ENCODE measurements at places on chromosomes 3 and 15. TPM values are rescaled to one million over a fixed set of nuclear protein-coding genes. Genes with fewer than 3 reads are reported as not detected.

The TRIM71 gene
- total RNA-seq = 0.18 TPM

DNA sequence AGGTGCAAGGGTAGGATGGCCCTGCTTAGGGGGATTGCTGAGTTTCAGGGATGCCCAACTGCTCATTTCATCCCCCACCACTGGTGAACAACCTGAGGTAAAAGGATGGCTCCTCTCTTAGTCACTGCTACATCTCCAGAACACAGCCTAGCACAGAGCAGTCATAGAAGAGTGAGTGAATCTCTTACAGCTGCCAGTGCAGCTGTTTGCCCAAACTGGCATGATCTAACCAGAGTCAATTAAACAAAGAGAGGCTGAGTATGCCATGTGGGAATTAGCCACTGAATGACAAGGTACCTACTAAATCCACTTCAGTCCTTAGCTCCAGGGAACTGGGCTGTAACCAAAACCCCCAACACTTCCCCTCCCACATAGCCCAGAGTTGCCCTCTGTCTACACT is 6.8 kb upstream of the NCKIPSD start:
- H3K4me1 ChIP-seq = peaks cover 10% of the 10 kb centered on the region
- peak; percentile 23 for DNase-seq
- H3K36me3 ChIP-seq = peaks cover 79% of the 10 kb centered on the region
- no peaks in the 10 kb centered on the region for H3K27me3 ChIP-seq
- no peak overlapping the region for H3K27ac ChIP-seq

DNA sequence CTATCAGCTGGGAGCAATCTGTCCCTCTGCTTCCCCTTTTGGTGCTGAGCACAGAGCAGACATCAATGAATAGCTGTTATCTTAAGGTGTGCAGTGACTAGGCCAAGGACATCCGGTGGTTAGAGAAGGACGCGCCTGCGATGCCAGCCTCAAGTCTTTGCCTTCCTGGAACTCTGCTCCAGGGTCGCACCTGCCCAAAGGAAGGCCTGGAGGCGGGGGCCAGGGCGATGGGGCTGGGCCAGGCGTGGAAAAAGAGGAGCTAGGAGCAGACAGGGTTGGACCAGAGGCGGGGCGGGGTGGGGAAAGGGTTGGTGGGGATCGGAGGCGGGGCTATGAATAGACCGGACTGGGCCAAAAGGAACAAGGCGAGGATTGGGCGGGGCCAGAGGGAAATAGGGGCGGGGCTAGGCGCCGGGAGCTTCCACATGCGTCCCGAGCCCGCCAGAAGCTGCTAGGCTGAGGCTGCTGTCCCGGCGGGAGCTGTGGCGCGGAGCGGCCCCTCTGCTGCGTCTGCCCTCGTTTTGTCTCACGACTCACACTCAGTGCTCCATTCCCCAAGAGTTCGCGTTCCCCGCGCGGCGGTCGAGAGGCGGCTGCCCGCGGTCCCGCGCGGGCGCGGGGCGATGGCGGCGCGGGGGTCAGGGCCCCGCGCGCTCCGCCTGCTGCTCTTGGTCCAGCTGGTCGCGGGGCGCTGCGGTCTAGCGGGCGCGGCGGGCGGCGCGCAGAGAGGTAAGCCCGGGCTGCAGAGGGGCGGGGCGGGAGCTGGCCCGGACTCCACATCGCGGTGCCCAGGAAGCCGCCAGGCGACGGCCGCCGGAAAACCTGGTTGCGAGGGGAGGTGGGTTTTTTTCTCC is at the start of gene CHRNA5:
Gene CHRNA5, plus strand, starts transcription at position 424 of the 854 bp plus-strand sequence. Its CDS starts 200 bp downstream, at position 624.
- H3K4me1 ChIP-seq = peaks cover 5% of the 10 kb centered on the region
- peak within 1 kb of the TSS; percentile 45 for H3K4me3 ChIP-seq
- H3K27me3 ChIP-seq = peaks cover 16% of the 10 kb centered on the region

DNA sequence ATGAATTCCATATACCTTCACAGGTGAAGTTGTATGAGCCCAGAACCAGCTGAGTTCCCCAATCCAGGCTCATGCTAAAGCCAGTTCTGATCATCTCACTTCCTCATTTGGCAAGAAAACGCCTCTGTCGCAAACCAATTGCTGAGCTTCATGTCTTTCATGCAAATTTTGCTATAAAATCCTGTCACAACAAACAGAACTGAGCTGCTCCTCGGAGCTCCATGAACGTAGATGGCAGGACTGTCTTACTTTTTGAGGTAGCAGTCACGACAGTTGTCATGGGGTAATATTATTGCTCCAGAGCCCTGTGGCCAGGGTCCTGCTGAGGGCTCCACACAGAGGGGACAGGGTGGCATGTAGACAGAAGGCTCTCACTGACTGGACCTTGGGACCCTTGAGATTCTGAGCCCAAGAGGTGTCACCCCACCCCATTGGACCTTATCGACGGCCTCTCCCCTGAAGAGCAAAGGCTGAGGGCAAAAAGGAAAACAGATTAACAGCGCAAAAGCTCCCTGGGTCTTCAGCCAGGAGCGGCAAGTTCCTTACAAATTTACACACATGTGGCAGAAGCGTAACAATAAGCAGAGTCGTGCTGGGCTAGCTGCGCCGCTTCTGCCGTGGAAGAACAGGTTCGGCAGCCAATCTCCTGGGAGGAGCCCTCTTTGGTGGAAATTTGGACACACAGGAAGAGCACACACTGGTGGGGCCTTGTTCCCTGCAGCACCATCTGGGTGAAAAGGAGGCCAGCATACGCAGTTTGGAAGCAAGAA is 249.2 kb downstream of the OPA1 start:
- H3K36me3 ChIP-seq = no peaks in the 10 kb centered on the region
- peaks cover 2% of the 10 kb centered on the region for H3K27me3 ChIP-seq
- H3K27ac ChIP-seq = no peak overlapping the region
- peak; percentile 51 for DNase-seq

GRCh38 chr15:51580385-51580784 is 42.2 kb downstream of the DMXL2 start:
- H3K4me3 ChIP-seq = no peak overlapping the region
- DNase-seq = no peak
- no peaks in the 10 kb centered on the region for H3K36me3 ChIP-seq
- H3K27me3 ChIP-seq = no peaks in the 10 kb centered on the region
- no peaks in the 10 kb centered on the region for H3K4me1 ChIP-seq
- H3K27ac ChIP-seq = no peak overlapping the region

The FETUB gene
- 0.04 TPM for total RNA-seq

Measured in muscle of leg (tissue), 16 donors.